NCI-H187 treated with DMSO at 0.1 percent for 48 hours (cell line): ENCODE measurements at places on chromosomes 2 and 18.

DNA sequence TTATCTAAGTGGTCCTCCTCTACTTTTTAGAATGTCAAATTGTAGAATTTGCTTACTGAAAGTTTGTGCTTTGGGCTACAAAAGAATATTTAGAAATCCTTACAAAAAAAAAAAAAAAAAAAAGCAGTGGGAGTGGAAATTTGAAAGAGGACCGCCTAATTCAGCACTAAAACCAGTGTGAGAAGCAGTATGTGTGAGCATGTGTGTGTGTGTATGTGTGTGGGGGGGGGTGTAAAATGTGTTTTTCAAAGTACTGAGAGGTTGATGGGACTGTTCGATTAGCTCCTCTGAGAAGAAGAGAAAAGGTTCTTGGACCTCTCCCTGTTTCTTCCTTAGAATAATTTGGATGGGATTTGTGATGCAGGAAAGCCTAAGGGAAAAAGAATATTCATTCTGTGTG lies at the start of gene VIT:
Gene VIT (plus strand): TSS at position 175 of the 400 bp plus-strand sequence. CDS start 19,664 bp downstream, outside the sequence.
- DNase-seq: no peak

GRCh38 chr2:202634556-202635427 lies at the start of gene FAM117B:
Gene FAM117B (plus strand): TSS chr2:202634969. CDS start chr2:202635188, 219 bp downstream.
- peak; percentile 54 for DNase-seq

DNA sequence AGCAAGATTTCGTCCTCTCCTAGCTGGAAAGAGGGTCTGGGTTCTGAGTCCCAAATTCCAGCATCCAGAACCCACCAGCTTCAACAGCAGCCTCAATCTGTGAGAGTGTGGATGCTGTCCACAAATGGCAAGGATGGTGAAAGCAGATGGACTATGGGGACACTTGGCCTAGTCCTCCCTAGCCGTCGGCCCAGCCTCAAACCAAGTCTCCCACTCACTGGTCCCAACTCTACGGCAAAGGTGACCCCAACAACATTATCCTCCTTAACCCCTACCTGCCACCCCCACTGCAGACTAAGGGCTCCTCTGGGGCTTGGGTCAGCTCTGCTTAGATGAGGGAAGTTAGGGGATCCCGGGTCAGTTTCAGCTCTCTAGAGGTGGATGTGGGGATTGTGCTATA lies 57.3 kb downstream of the TNS1 start:
- no peak for DNase-seq

DNA sequence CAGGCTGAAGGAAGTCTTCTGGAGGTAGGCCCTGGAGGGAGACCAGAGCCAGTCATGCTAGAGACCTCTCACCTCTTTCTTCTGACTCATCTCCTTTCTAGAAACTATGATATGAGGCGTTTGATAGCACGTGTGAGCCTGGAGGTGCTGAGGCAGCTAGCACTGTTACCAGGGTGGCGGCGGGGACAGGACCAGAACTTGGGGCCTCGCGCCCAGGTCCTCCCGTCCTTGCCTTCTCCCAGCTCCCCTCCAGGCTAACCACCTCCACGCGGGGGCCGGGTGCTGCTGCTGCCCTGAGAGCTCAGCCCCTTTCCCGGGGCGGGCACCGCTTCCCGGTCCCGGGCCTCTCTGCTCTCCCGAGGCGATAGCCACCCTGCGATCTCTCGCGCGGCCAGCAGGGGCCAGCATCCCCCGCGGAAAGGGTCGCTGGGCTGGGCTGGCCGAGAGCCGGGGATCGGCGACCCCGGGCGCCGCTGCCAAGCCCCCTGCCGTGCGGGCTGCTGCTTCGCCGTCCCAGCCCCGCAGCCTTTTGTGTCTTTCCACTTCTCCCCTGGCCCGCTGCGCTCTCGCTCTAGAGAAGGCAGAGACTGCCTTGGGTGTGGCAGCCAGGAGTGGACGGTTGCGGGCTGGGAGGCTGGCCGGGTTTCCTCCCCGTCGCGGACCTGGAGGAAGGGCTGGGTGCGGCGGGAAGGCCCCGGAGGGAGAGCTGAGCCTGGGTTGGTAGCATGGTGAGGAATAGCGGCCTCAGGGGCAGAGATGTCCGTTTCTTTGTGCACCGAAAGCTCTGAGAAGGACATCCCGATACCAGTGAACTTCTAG lies 49.1 kb downstream of the TMEM17 start:
- DNase-seq: no peak

DNA sequence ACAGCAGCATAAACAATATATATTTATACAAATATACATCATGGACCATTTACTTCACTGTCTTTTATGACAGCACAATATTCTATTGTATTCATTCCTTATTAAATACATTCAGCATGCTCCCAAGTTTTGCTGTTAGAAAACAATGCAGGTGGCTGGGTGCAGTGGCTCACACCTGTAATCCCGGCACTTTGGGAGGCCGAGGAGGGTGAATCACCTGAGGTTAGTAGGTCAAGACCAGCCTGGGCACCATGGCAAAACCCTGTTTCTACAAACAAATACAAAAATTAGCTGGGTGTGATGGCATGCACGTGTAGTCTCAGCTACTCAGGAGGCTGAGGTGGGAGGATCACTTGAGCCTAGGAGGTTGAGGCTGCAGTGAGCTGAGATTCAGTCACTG lies 39.0 kb downstream of the NPC1 start:
- no peak for DNase-seq

DNA sequence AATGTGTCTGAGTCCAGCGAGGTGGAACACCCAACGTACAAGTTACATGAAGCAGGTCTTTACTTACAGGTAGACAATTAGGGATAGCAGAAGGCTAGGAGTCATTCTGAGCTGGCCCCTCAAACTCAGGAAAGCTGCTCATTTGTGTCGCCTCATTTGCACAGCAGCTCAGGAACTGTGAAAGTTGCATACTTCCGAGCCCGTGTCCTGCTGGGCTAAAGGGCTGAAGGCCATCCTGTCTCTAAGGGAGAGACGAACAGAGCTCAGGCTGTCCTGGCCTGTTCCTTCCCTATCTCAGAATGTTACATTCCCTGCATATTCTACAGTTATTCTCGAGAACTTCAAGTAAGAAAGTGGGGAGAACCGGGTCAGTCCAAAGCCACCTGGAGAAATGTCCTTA lies 99.0 kb downstream of the FAM124B start:
- no peak for DNase-seq

- no peak for DNase-seq
These were observed 1144.6 kb upstream of the CDH2 start for GRCh38 chr18:29321561-29321960.

GRCh38 chr2:113797237-113797636 lies 40.8 kb upstream of the SLC35F5 start:
- DNase-seq: no peak

GRCh38 chr2:134348760-134349159 lies 94.9 kb downstream of the MGAT5 start:
- no peak for DNase-seq

GRCh38 chr18:31185186-31185950 lies 22.7 kb upstream of the DSC1 start:
- DNase-seq: no peak

DNA sequence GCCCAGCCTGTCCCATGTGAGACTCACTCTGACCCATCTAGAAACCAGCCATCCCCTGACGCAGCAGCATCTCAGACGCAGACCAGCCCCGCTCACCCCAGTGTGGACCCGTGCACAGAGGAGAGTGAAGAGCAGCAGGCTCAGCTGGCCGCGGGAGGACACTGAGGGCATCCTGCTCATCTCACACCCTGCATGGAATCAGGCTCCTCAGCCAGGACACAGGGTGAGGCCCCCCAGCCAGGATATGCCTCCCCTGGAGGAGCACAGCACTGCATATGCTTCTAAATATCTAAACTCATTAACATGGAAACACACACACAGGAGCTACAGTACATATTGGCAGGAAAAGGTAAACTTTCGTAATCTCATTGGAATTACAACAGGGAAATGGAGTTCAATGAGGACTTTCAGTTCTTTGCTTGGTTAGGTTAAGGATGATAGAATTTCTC lies 34.4 kb downstream of the NEMP2 start:
- DNase-seq: no peak

- DNase-seq: no peak
These were observed 52.2 kb upstream of the GALNT13 start for GRCh38 chr2:153819501-153819900.

- DNase-seq: no peak
These were observed 69.6 kb upstream of the CD28 start for GRCh38 chr2:203636588-203637470.
